Mesenteric fat pad (tissue), 1 donor: ENCODE measurements at places on chromosomes 11 and 22. TPM values are rescaled to one million over a fixed set of nuclear protein-coding genes. Genes with fewer than 3 reads are reported as not detected.

The SLC25A22 gene
- 26.3 TPM for total RNA-seq

- DNase-seq = no peak
These were observed 187.1 kb downstream of the ARHGAP42 start for GRCh38 chr11:100874203-100874602.

The MADD gene
- 35.7 TPM for total RNA-seq

The APOBEC3F gene
- 2.5 TPM for total RNA-seq

- no peak for DNase-seq
These were observed 5.8 kb downstream of the SELENOO start for GRCh38 chr22:50206599-50206998.

The SHISAL1 gene
- 3.3 TPM for total RNA-seq

The LRRC56 gene
- total RNA-seq = 0.71 TPM

DNA sequence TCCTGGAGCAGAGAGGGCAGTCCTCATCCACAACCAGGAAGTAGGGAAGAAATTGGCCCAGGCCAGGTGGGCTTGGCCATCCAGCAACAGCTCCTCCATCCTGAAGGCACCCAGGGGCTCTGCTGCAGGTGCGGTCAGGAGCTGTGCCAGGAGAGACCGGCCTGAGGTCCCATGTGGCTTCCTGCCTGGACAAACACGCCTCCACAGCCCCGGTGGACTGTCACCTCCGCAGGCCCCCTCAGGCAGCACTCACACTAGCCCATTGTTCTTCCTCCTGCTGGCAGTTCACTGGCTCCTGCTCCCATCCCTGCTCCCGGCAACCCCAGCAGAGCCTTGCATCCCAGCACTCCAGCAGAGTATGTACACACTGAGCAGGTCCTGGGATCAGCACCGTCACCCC, 16.0 kb upstream of the POU2AF1 start:
- DNase-seq = no peak

The B3GAT3 gene
- total RNA-seq = 42.0 TPM

DNA sequence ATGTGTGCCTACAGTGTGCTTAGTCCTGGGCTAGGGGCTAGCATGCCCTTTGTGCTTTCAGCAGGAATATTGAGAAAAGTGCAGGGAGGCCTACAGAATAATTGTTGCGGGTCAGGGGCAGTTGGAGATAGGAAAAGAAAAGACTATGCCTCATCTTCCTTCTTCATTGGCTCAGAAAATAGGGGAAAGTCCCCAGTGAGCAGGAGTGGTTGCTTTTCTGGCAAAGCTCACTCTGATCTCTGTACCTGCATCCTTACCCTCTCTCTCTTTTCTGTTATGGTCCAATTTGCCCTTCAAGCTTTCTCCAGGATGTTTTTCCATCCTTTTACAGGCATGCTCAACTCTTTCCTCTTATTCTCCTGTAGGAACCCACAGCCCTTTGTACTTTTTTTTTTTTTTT, 29.5 kb upstream of the RRM1 start:
- DNase-seq = no peak

- no peak for DNase-seq
These were observed 99.0 kb downstream of the CASP12 start for GRCh38 chr11:104799251-104799650.

The PHOX2A gene
- not detected for total RNA-seq

- DNase-seq = no peak
These were observed 24.9 kb downstream of the DHCR7 start for GRCh38 chr11:71423181-71423790.

DNA sequence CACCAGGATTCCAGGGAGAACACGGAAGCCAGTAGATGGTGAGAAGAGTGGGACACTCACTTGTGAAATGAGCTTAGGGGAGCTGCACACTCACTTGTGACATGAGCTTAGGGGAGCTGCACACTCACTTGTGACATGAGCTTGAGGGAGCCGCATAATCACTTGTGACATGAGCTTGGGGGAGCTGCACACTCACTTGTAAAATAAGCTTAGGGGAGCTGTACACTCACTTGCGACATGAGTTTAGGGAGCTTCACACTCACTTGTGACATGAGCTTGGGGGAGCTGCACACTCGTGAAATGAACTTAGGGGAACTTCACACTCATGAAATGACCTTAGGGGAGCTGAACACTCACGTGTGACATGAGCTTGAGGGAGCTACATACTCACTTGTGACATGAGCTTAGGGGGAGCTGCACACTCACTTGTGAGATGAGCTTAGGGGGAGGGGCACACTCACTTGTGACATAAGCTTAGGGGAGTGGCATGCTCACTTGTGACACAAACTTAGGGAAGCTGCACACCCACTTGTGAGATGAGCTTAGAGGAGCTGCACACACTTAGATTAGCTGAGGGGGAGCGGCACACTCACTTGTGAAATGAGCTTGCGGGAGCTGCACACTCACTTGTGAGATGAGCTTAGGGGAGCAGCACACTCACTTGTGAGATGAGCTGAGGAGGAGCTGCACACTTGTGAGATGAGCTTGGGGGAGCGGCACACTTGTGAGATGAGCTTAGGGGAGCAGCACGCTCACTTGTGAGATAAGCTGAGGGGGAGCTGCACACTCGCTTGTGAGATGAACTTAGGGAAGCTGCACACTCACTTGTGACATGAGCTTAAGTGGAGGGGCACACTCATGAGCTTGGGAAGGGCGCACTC, 59.0 kb downstream of the NCAPD3 start:
- no peak for DNase-seq

- DNase-seq = no peak
These were observed 421.8 kb upstream of the ANO3 start for GRCh38 chr11:25910086-25910485.

DNA sequence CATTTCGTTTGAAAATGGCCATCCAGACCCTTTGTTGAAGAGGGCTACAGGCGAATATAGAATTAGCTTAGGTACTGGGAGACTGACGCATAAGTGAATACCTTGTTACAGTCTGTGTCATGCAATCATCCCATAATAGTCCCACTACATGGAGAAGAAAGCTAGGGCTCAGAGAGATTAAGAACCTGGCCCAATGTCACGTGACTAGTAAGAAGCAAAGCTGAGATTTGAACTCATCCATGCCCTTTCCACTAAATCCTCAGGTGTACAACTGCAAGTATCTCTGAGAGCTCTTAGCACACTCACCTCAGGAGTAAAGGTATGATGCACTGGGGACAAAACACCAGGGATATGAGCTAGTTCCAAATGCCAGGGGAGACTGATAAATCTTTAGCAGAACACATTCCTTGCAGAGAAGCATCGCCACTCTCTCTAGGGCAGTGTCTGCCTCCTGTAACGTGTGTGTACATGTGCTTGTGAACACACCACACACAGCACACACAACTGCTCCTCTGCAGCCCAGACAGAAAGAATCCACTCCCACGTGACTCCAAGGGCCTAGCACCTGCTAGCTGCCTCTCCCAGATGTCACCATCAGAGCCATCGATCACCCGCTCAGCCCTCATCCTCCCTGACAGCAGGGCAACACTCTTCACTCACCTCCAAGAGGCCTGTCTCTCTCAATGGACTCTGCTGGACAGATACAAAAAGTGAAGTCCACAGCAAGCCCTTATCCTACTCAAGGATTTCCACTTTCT, 402.8 kb downstream of the NXPE2 start:
- DNase-seq = no peak

The HOATZ gene
- total RNA-seq = not detected

DNA sequence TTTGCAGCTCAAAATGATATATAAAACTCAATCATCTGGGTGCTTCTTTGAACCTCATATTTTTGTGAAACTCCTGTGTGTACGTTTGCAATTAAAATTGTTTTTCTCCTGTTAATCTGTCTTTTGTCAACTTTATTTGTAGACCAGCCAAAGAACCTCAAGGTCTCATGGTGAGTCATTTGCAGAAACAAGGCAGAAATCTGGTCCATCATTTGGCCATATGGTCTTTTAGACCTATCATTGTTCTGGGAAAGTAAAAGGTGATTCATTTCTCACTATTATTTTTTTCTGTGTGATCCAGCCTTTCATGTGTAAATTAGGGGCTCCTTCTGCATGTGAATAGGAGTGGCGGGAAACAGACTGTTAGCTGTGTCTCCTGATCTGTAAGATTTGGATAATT, 399.1 kb upstream of the DDI1 start:
- DNase-seq = no peak

GRCh38 chr11:112268406-112268805, 7.7 kb upstream of the PLET1 start:
- DNase-seq = no peak

The NXPE4 gene
- not detected for total RNA-seq

The MYOD1 gene
- total RNA-seq = not detected

The POLR3H gene
- total RNA-seq = 57.5 TPM

GRCh38 chr11:84686716-84687115, 940.4 kb downstream of the DLG2 start:
- no peak for DNase-seq

DNA sequence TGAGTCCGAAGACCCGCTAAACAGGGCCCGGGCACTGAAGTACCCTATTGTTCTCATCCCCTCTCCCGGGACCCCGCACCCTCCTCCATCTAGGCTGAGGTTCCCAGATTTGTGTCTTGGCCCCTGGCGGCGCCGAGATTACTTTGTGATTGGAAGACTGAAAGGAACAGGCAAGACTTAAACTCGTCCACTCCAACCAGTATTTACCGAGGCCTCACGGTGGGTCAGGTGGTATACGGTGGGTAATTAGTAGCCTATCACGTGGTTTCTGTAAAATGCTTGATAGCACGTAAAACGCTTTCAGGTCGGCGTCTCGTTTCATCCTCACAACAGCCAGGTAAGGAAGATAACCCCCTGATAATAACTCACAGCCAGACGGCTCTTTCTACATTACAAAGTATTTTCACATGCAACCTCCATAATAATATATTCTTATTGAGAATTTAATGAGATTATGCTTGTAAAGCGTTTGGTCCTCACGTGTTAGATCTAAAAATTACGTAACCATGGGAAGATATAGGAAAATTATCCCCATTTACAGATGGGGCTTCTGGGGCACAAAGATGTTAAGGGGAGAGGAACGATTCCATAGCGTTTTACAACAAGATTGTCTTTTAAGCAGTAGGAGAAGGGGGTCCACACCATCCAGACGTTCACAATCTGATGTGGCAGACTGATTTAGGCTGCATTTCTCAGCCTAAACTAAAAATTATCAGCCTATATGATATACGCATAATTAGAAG, 642 bp upstream of the PIK3C2A start:
- no peak for DNase-seq

The HEPHL1 gene
- not detected for total RNA-seq

DNA sequence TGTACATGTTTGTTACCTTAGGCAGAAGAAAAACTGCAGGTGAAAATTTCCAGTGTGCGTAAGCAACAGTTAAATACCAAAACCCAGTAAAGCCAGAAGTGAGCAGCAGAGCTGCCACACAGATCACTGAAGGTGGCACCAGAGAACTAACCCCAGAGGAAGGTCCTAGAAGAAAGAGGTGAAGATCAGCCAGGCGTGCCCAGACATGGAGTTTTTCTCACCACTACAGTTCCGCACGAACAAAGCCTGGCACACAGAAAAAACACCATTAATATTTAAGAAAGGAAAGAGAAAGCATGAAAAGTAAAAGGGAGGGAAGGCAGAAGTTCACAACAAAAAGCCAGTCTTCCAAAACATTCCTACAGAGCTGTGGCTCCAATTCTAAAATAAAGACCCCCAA, 60.7 kb downstream of the STK33 start:
- DNase-seq = no peak

- no peak for DNase-seq
These were observed at the start of gene LRFN4 for GRCh38 chr11:66856496-66857233. LRFN4 (plus strand) TSS chr11:66857064; CDS start chr11:66857745, 681 bp downstream.
